ENCODE measurements at places on chromosomes 6 and 20.
A peak's percentile ranks its signal among the peaks of the same experiment; 100 is the strongest.

GRCh38 chr6:157013649-157014304 is 236.6 kb downstream of the ARID1B start:
- DNase-seq = no peak

DNA sequence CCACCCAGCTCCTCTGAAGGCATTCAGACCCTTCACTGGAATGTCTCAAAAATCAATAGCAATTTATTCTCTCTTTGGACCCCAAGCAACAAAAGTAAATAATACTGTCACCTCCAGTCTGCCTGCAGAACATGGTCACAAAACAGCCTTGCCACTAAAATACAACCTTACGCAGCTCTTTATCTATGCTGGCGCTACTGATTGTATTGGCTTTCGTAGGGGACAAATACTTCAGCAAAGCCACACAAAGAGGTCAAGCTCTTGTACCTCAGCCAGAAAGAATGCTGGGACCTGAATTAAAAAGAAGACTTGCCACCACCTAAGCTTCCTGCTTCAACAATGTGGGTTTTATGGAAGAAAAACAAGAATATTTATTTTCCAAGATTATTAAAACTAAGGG is 57.2 kb downstream of the PRKN start:
- no peak for DNase-seq

DNA sequence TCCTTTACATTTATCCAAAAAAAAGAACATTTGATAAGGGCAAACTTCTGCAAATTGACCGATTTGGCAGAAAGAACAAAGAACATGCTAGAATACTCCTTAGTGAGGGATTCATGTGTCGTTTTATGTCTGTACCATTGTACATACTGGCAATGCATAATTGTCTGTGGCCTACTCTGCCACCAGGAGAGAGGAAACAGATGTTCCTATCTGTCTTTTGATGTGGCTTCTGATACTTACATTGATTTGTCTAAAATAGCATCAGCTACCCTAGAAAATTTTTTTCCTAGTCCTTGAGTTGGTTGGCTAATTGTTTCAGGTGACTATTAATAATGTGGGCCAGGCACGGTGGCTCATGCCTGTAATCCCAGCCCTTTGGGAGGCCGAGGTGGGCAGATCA is 654.1 kb downstream of the KIF16B start:
- no peak for DNase-seq

- DNase-seq = no peak
Observed at GRCh38 chr20:56381501-56381900, 10.5 kb downstream of the AURKA start.

DNA sequence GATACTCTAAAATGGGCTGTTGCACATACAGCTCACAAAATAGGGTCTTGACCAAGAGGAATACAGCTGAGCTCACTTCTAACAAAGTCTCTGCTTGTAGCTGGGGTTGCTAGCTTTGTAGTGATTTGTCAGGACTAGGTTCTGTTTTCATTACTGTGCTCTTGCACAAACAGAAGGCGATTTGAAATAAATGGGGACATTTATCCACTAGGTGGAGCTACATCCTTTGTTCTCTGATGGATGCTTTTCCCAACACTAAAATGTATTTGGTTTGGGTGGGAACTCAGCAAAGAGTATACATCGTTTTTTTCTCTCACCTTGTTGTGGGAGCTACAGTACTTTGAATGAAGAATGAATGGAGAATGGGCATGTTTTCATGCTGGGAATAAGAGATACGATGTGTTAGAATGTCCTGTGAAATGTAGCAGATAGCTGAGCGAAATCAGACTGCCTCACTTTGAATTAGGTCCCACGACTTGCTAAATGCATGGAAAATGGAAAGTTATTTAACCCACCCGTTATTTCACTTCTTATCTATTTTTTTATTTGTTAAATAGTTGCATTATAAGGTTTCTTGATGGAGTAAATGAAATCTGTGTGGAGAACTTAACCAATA is 494.7 kb upstream of the MAP3K7 start:
- DNase-seq = no peak

GRCh38 chr6:87350516-87350915 is 5.9 kb downstream of the C6orf163 start:
- DNase-seq = no peak

GRCh38 chr6:85574932-85575598 is 18.6 kb downstream of the SNX14 start:
- no peak for DNase-seq

DNA sequence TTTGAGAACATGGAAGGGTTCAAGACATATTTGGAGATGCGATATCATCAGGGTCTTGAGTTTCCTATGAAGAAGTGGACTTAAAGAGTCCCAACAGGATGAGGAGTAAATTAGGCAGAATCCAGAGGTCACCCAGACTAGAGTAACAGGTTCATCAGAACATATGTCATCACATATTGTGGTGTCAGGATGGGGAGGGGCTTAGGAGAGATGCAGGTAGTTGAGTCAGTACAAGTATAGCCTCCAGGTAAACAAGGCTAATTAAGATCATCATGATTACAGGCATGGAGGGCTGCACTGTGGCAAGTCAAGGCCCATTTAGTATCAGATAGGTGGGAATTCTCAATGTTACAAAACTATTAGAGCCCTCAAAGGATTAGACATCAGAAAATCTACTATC is 90.1 kb upstream of the PAK5 start:
- no peak for DNase-seq

GRCh38 chr6:123810214-123810613 is 6.5 kb downstream of the NKAIN2 start:
- DNase-seq = no peak

DNA sequence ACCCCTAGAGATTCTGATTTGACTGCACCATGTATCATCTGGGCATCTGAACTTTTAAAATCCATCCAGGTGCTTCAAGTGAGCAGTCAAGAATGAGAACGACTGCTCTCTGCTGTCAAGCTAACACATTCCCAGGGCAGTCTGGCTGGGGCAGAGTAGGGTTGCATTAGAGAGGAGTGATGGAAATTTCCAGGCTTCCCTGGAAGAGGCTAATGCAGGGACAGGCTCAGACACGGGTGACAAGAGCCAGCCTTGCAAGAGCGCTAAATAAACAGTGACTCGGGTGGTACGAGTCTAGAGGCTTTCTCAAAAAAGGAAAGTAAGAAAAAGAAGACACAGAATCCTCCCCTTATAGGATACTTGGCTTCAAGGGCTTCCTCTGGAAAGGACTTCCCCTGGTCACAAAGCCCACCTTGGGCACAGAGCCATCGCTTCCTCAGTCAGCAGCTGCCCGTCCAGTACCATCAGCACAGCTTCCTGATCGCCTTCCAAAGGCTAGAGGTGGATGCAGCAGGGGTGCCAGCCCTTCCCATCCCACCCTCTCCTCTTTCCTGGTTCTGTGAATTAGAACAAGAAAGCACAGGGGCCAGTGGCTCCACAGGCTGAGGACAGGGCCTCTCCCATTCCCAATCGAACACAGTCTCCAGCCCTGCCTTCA is 177.4 kb upstream of the RREB1 start:
- DNase-seq = no peak

GRCh38 chr6:163189609-163190008 is 224.9 kb upstream of the QKI start:
- DNase-seq = no peak

DNA sequence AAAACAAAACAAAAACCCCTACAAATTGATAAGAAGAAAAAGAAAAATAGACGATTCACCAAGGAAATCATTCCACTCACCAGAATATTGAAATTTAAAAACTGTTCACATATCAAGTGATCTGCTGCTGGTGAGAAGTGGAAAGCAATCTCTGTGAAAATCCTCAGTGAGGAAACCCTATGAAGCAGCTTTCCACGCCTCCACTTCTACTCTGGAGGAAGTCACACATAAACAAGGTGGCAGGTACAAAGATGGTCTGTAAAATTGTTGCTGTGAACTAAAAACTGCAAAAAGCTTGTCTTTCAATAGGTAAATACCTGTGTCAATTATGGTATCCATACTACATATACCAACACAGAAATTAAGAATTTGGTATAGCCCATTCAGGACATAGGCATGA is 18.5 kb downstream of the CD164 start:
- no peak for DNase-seq

GRCh38 chr20:49812507-49813304 is at the start of gene SLC9A8:
Gene SLC9A8, plus strand, starts transcription at chr20:49812828. Its CDS starts 95 bp downstream, at chr20:49812923.
- peak; percentile 22 for DNase-seq

DNA sequence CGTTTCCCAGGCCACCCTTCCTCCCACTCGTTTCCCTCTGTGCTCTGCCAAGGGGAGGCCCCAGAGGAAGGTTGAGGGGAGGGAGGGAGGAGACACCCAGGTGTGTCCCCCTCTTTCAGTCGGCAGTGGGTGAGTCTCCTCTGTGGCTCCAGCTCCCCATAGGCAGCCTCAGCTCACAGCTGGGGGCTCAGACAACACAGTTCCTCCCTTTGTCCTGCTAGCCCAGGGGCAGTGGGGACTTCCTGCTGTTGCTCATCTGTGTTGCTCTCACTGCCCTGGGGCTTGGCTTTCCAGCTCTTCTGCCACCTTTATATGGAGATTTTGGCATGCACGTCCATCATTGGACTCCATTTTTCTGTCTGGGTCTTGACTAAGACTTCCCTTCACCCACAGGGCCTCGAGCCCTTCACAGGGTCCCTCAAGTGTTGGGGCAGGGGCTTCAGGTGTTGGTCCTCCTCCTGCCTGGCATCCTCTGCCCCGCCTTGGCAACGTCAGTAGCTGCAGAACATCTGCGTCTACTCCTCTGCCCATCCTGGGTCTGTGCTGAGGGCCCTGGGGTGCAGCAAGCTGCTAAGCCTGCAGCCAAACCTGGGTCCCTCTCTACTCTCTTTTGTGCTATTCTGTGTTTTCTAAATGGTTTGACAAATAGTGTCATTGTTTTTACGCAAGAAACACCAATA is 190.6 kb upstream of the PMEPA1 start:
- no peak for DNase-seq

DNA sequence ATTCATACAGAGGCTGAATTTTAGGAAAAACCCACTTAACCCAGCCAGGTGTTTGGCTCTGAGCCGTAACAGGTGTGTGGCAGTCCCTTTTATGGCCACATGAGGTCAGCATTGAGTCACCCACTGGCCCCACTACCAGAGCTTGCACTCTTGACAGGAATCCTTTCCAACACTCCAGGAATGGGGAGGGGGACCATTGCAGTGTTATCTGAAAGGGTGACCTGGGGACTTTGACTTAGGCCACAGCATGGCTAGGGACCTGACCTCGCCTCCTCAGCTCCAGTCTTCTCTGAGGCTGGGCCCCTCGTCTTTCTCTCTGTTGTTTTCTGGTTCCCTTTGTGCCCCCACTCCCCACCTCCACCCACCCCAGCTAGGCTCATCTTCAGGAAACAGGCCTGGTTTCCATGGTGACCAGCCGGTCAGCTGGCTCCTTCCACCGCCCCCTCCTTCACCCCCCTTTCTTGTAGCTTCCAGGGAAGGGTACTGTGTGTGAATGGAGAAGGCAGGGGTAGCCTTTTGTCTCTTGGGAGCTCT is 2.1 kb upstream of the TMEM151B start:
- no peak for DNase-seq
